ENCODE measurements at places on chromosomes 6 and 20.

GRCh38 chr20:43513372-43513930 lies 6.0 kb downstream of the L3MBTL1 start:
- H3K27me3 ChIP-seq, result no peaks in the 10 kb centered on the region
- DNase-seq, result no peak
- peak overlapping the region; percentile 82 for H3K4me3 ChIP-seq
- H3K4me1 ChIP-seq, result no peaks in the 10 kb centered on the region
- peak overlapping the region; percentile 43 for H3K27ac ChIP-seq

DNA sequence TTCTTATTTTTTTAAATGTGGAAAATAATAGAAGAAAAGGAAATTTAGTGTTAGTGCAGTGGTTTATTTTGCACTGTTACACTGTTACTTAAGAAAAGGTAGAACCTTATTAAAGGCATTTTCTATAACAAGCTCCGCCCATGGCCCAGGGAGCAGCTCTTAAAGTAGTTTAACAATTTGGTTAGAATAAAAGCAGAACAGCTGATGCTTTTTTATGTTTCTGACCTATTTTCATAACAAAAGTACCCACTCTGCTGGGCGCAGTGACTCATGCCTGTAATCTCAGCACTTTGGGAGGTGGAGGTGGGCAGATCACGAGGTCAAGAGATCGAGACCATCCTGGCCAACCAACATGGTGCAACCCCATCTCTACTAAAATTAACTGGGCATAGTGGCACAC lies 32.6 kb downstream of the DSTN start:
- H3K36me3 ChIP-seq, result peaks cover 50% of the 10 kb centered on the region
- H3K4me3 ChIP-seq, result no peak overlapping the region
- DNase-seq, result no peak
- H3K27me3 ChIP-seq, result no peaks in the 10 kb centered on the region
- H3K4me1 ChIP-seq, result peaks cover 99% of the 10 kb centered on the region

DNA sequence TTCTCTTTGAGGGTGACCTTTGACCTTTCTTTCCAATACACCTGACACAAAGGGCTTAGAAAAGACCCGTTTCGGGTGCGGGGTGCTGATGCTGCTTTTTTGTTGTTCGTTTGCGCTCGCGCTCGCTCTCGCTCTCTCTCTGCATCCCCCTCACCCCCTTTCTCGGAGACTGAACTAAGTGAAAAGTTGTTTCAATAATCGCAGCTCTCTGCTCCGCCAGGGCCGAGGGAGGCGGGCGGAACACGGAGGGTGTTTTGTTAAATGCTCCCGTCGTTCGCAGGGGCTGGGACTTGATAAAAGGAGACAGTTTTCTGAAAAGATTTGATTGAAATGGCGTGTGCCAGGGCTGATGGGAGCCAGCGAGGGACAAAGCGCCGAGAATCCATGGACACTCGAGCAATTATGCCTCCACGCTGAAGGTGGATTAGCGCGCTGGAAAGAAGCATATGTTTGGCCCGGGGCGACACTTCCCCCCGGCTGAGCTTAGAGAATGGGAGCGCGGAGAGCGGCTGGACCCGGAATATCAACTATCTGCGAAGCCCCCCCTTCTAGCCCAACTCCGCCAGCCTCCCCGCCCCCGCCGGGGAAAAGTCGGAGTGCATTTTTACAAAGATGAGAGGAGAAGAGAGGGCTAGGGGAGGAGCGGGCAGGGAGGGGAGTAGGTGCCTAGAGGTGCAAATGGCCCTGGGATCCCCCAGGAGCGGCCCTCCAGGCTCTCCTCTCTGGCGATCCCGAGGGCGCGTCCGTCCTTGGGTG lies 25.0 kb downstream of the TFAP2A start:
- no peak overlapping the region for H3K4me3 ChIP-seq
- no peaks in the 10 kb centered on the region for H3K36me3 ChIP-seq
- H3K27ac ChIP-seq, result no peak overlapping the region
- no peaks in the 10 kb centered on the region for H3K4me1 ChIP-seq
- H3K27me3 ChIP-seq, result peaks cover 30% of the 10 kb centered on the region

GRCh38 chr6:85650606-85651005 lies 7.9 kb upstream of the SYNCRIP start:
- H3K4me3 ChIP-seq, result no peak overlapping the region
- no peak overlapping the region for H3K27ac ChIP-seq
- no peaks in the 10 kb centered on the region for H3K36me3 ChIP-seq

DNA sequence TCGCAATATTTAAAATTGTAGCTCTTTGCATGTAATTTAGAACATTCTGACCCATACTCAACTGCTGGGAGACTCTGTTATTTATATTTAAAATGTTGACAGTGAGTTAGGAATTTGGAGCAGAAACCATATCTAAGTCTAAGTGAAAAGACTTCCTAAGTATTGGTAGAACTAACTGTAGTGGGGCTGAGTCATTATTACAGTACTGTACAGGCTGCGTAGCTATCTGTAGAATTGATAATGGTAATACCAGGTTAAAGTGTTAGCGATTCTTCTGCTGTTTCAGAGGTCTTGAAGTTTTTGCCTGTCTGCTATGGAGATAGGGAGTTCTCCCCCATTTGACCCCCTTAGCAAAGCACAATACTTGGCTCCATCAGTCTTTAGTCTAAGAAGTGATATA lies 3.6 kb downstream of the TOP1 start:
- H3K36me3 ChIP-seq, result no peaks in the 10 kb centered on the region
- H3K4me3 ChIP-seq, result peak overlapping the region; percentile 17
- H3K27ac ChIP-seq, result no peak overlapping the region
- no peaks in the 10 kb centered on the region for H3K27me3 ChIP-seq

GRCh38 chr6:150456466-150456865 lies 87.7 kb downstream of the IYD start:
- no peak for DNase-seq
- no peak overlapping the region for H3K27ac ChIP-seq
- H3K27me3 ChIP-seq, result no peaks in the 10 kb centered on the region

All from thoracic aorta (tissue), 2 donors.